Activated T-cell treated with anti-CD3 and anti-CD28 coated beads, Interleukin-2, amount 50 U/mL, for 24 hours (primary cell): ENCODE measurements at places on chromosomes 2 and 18.
A peak's percentile ranks its signal among the peaks of the same experiment; 100 is the strongest.

DNA sequence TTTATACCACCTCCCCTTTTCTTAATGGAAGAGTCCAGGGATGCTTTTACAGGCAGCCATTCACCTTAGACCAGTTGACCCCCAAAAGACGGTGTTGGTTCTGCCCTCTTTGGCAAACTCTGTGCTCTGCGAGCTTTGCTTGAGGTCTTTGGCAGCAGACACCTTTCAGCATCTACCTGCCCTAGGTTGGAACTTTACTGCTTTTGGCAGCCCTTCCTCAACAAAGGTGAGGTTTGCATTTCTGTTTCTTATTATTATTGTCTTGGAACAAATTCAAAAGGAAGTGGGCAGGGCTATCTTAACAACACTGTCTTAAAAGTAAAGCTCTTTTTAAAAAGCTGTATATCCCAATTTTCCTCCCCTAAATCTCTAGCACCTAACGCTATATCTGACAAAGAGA, 136.4 kb upstream of the SLC14A2 start:
- DNase-seq = no peak

DNA sequence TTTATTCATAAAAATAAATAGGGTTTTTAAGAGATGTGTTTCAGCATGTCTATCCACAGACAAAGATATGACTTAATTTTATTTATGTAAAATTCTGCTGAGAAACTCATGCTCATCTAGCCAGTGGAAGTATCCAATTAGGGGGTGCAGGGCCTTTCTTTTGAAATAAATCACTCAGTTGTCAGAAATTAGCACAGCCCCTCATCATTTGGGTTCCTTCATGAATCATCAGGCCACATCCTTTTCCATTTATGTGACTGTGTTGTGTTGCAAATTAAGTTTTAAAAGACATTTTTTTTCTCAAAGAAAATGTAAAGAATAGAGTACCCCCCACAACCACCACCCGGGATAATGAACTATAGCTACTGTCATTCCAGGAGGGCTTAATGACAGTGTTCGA, 185.8 kb downstream of the NRP2 start:
- DNase-seq = no peak

DNA sequence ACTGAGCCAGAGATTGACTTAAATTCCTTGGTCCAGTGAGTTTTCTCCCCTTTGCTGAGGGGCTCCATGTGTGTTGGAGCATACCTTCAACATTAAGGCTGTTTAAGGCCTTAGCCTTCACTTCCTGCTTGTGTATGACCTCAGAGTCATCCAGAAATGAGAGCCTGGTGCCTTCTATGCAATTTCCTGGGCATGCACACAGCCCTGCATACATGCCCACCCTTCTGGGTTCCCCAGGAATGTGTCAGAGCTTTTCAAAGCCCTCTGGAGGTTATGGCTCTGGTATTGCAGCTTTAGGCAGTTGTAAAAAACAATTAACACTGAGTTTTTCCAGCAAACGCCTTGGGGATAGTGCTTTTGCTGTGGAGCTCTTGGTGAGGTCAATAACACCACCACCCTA, 16.7 kb downstream of the IL1R1 start:
- no peak for DNase-seq

DNA sequence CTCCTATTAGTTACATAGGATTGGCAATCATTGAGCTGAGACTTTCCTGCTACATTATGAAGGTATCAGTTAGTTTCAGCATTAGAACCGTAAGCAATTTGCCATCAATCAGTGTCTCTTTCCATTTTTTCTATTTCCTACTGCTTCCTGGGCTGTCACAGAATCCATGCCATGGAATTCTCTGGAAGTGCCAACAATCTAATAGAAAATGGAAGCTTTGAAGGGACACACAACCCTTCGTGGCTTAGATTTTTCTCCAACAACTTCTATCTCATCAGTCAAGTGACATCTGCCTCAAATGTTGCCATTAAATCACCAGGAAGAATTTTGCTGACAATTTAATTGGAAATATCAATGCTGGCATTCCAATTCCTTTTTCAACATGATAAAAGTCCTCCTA, 183.5 kb upstream of the PARD3B start:
- DNase-seq = no peak

DNA sequence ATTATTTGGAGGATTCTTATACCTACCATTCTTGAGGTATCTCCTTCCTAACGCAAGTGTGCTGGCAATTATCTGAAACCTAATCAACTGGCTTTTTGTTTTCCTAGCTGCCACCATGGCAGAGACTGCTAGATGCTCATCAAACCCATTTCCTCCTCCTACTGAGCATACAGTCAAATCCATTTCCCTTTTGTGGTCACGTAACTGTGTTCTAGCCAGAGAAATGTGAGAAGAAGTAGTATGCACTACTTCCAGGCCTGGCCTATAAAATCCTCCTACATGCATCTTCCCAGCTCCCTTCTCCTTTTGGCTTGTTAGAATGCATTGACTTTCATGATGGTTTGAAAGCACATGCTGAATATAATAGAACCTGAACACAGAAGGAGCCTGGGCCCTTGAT, 494.1 kb upstream of the MEIS1 start:
- DNase-seq = no peak

- no peak for DNase-seq
Observed at GRCh38 chr2:172094294-172095145, 8.2 kb downstream of the DLX2 start.

GRCh38 chr18:52822160-52822559, 482.2 kb downstream of the DCC start:
- DNase-seq = no peak

- no peak for DNase-seq
Observed at GRCh38 chr2:135984199-135985017, 1.0 kb downstream of the DARS1 start.

- DNase-seq = no peak
Observed at GRCh38 chr2:122174061-122174460, 418.6 kb downstream of the TSN start.

GRCh38 chr2:110977403-110977802, 143.3 kb upstream of the BCL2L11 start:
- DNase-seq = no peak

GRCh38 chr2:150955231-150955630, 306.4 kb downstream of the RBM43 start:
- DNase-seq = no peak

DNA sequence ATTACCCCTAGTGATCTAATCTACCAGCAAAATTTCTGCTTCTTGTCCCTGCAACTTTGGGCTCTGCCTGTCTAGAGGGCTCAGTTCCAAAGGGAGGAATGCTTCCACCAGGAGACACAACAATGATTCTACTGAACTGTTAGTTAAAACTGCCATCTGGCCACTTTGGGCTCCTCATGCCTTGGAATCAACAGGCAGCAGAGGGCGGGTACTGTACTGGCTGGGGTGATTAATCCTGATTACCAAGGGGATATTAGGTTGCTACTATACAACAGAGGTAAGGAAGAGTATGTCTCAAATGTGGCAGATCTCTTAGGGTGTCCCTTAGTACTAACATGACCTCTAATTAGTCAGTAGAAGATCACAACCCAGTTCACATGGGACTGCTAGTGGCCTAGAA, 21.4 kb downstream of the HADHA start:
- no peak for DNase-seq

- DNase-seq = no peak
Observed at GRCh38 chr2:96618596-96619283, 19.4 kb downstream of the KANSL3 start.

- DNase-seq = no peak
Observed at GRCh38 chr18:9653390-9653789, 39.0 kb upstream of the PPP4R1 start.

DNA sequence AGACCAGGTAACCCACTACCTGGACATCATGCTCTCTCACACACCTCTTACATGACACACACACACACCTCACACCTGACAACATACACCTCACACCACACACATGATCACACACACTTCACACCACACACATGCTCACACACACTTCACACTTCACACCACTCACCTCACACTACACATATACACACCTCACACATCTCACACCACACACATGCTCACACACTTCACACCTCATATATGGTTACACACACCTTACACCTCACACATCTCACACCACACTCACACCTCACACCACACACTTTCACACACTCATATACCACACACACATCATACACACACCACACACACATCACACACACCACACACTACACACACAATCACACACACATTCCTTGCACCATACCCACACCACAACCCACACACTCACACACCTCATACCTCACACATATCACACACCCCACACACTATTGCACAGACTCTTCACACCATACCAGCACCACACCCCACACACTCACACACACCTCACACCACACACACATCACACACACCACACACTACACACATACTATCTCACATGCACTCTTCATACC, 98.1 kb upstream of the PIEZO2 start:
- no peak for DNase-seq

DNA sequence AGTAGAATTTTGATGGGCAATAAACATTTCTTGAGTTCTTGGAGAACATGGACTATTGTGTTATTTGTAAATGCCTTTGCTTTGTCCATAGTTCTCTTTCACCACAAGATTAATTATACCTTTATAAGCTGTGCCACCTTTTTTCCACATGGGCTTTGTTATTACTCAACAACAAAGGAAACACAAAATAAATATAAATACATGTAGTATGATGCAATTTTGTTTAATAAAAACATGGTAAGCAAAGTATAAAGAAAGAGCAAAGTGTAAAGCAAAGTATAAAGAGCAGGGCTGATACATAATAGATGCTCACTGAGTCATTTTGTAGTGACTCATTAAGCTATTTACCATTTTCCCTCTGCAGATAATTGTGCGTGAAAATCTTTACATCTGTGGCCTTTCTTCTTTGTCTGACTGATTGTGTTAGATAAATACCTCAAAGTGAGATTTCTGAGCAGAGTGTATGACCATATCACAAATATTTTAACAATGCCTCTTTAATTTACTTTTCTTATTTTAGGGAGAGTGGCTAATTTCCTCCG, 80.9 kb downstream of the CERS6 start:
- no peak for DNase-seq

GRCh38 chr2:223805008-223805407, 32.4 kb downstream of the AP1S3 start:
- no peak for DNase-seq

DNA sequence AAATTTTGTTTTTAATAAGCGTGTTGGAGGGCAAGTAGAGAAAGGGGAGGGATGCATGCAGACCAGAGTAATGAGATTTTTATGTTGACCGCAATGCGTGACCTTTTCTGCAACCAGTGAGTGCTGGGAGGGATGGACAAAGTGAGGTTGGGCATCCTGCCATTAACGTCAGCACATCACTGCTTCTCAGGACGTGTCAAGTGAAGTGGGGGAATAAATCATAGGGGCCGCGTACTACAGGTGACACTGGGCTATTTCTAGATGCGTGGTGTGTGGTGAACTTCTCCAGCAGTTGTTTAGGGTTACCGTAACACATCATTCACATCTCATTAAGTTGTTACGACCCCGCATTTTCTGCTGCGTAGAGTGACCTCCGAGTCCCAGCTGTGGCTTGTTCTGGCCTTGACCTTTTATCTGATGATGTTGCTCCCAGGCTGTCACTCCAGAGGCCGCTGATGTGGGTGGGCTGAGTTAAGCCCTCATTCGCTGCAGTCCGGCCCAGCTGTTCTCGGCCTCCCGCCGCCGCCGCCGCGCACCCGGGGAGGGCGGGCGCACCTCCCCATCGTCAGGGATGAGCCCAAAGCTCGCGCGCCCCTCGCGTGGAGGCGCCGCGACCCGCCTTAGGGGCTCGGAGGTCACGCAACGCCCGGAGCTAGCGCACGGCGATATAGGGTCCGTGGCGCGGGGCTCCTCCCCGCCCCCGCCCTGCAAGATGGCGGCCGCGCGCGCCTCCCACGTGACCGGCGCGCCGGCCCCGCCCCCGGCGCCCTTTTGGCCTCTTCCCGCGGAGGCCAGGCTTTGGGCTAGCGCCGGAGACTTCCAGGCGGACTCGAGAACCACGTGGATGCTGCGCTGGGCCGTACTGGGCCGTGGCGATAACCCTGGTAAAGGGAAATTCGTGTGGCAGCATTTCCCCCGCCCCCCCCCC, 3.5 kb downstream of the ZCCHC2 start:
- DNase-seq = peak; percentile 82

GRCh38 chr2:226325526-226325925, 474.1 kb downstream of the IRS1 start:
- no peak for DNase-seq

- no peak for DNase-seq
Observed at GRCh38 chr2:26679867-26680266, 12.7 kb upstream of the KCNK3 start.

DNA sequence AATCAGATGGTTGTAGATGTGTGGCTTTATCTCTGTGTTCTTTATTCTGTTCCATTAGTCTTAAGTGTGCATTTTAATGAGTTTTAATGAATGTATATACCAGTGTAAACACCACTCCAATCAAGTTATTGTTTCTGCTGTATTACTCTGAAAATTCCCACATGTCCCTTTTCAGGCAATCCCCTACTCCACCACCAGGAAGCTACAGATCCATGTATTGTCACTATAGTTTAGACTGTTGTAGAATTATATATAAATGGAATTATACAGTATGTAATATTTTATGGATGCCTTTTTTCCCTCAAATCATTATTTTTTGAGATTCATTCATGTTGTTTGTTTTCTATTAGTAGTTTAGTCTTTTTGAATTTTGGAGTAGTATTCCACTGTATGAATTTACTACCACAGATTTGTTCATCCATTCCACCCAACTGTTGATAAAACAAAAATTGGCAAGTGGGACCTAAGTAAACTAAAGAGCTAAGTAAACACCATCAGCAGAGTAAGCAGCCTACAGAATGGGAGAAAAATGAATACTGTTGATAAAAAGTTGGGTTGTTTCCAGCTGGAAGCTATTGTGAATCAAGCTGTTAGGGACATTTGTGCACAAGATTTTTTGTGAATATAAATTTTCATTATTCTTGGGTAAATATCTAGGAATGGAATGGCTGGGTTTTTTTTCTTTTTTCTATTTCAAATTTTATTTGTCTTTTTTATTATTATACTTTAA, 262.0 kb downstream of the CAMKMT start:
- DNase-seq = no peak

- no peak for DNase-seq
Observed at GRCh38 chr2:66240286-66240685, 194.6 kb upstream of the MEIS1 start.

- DNase-seq = peak; percentile 72
Observed at GRCh38 chr2:239380831-239381708, 19.8 kb downstream of the HDAC4 start.

GRCh38 chr2:236959036-236959435, 126.7 kb upstream of the COPS8 start:
- no peak for DNase-seq

- no peak for DNase-seq
Observed at GRCh38 chr18:48639772-48640432, 101.1 kb downstream of the CTIF start.

DNA sequence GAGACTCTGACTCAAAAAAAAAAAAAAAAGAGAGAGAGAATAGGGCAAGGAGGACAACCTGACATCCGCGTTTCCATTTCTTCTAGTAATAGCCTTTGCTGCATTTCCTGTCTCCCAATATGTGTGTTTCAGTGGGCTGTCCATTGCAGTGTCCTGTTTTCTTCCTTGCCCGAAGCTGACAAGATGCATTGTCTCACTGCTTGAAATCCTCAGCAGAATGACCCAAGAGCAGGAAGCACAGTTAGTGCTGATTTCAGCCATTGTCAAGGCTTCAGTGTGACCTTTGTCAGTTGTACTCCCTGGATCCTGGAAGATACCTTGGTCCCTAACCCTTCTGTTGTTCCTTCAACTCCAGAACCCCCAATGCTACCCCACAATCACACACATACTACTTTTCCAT, 71.2 kb downstream of the SLC16A14 start:
- DNase-seq = no peak
